ENCODE measurements at places on chromosomes 3 and 15.
A peak's percentile ranks its signal among the peaks of the same experiment; 100 is the strongest.

GRCh38 chr3:107911337-107912000 lies 179.4 kb downstream of the CD47 start:
- DNase-seq = no peak

DNA sequence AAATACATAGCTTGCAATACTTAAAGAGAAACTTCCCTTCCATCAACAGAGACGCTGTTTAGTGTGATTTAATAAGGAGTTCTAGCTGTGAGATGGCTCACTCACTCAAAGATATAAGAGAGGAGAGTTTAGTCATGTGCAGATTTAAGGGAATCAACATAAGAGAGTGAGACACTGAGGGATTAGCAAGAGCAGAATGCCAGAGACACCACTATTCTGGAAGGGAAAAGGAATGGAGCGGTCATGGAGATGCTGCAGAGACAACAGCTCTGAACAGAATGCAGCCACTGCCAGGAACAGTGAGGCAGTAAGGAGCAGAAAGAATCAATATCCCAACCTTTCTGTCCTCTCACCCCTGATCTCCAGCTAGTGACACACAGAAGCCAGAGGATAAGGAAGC lies 248.8 kb downstream of the MBNL1 start:
- no peak for DNase-seq

DNA sequence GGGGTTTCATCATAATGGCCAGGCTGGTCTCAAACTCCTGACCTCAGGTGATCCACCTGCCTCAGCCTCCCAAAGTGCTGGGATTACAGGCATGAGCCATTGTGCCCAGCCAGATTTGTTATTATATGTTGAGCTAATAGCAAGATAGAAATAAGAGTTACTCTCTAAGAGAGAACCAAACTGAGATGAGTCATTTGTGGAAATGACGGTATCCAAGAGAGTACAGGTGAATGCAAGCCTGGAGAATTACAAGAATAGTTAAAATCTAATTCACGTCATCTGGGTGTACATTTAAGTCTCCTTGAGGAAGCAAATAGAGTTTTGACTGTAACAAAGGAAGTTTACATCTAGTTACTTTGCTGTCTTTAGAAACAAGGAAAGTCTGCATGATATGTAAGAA lies 12.0 kb upstream of the CDIN1 start:
- no peak for DNase-seq

DNA sequence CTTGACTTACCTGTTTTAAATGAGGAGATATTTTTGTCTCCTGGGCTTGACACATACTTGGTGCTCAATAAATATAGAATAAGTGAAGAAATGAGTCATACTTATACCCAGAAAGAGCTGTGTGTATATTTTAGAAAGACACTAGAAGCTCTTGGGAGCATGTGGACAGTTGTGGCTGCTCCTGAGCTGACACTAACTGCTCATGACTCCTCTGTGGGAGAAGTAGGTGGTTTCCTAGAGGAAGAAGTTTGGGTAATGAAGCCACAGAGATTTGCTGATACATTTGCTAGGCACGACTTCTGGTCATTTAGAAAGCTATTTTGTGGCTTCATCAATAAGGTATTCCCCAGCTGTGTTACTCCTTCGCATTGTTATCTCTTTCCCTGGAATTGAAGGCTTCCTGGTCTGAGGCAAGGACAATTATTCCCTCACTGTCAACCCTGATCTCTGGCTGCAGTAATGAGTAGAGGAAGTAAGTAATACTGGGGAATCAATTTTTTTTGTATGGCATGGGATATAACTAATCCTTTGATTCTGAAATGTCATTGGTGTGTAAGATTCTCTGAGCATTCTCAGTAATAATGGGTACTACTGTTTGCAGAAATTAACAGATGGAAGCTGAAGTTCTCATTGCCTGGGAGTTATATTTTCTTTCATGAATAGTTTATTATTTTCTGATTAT lies 79.6 kb upstream of the DCBLD2 start:
- no peak for DNase-seq

DNA sequence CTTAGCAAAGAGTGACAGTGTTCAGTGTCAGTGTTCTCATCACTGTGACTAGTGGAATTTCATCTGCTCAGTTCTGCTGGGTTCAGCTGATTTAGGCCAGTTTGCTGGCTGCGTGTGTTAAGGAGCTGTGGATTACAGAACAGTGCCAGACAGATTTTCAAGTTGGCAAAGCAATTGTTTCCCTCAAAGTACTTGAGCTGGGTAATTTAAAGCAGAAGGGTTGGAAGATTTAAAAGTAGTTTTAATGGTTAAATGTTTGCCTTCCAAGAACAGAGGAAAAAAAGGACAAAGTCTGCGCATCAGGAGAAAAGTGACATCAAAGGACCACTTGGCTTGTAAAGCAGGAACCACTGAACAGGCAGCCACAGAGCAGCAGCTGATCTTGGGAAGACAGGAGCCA lies 8.7 kb downstream of the ESYT3 start:
- no peak for DNase-seq

GRCh38 chr15:57227166-57227565 lies 149.1 kb upstream of the CGNL1 start:
- no peak for DNase-seq

- DNase-seq = no peak
Measured at GRCh38 chr3:179376474-179376873, 29.0 kb downstream of the MFN1 start.

GRCh38 chr3:32238453-32239306 lies at the start of gene CMTM8:
Gene CMTM8 (plus strand): TSS chr3:32238680. CDS start chr3:32238973, 293 bp downstream.
- DNase-seq = peak; percentile 24

DNA sequence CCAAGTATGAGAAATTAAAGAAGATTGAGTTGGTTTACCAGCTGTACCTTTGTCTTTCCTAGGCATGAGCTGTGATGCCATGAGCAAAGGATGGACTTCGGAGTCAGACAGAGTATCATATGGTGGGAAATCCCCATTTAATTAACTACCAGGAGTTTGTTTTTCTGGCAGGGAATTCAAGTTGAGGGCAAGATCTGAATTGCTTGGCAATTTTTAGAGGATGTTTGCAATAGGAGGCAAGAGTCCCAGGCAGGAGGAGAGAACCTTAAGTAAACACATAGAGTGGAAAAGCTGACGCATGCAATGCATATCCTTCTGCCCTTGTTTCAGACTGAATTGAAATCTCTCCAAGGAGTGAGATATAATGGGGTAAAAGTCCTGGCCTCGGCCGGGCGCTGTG lies 569.7 kb upstream of the MDFIC2 start:
- DNase-seq = no peak

DNA sequence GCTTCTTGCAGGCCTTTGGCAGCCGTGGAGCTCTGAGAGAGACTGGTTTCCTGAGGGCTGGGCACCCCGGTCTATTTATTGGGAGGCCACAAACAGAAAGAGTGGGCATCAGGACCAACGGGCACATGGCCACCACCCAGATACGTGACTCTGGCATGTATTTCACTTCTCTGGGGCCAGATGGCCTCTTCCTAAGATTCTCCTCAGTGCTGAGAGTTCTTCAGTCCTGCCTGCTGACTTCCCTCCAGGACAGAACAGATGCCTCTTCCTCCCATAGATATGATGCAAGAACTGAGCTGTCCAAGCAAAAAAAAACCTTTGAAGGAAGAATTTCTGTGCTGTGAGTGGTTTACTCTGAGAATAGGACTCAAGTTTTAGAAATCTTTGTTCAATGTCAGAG lies 107.7 kb downstream of the IGF2BP2 start:
- DNase-seq = no peak

DNA sequence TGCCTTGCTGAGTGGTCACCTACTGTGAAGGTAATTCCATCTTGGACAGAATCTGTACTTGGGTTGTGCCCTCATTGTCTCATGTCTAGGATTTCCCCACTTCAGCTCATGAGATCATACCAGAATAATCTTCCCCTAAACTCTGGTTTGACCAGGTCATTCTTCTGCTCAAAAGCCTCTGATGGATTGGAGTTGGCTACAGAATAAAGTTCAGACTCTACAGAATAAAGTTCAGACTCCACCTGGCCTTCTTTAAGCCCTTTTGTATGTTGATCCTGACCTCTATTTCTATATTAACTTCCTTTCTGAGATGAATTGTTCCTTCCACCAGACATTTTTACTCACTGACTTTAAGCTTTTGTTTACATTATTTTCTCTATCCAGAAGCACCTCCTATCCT lies 6.4 kb upstream of the GLCE start:
- DNase-seq = no peak

- DNase-seq = no peak
Measured at GRCh38 chr15:77112838-77113504, 42.1 kb upstream of the TSPAN3 start.

GRCh38 chr3:192917028-192917403 lies 640 bp downstream of the MB21D2 start:
- DNase-seq = peak; percentile 59

- DNase-seq = no peak
Measured at GRCh38 chr3:173395073-173395411, 2.5 kb upstream of the NLGN1 start.

DNA sequence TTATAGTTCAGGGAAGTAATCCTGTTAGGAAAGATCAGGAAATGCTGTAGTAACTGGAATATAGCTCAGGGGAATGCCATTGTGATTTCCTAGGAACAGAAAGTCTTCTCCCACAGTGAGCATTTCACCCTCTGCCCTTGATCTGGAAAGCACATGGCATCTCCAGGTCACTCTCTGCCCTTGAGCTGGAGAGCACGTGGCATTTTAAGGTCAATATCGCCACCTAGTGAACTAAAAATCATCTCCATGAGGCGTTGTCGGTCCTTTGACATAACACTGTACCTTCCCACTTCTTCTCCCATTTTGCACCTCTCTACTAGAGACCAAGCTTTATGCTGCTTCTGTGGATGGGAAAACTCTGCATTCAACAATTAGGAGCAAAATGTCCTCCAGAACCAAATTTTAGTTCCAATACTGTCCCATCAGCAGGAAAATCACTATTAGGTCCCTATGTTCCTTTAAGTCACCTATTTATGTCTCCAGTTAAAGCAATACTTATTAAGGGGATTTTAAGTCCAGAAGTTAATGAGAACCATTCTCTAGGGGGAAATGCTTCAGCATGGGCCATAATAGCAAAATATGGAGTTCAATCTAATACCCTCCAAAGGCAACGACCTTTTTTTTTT lies 54.7 kb upstream of the GK5 start:
- peak; percentile 67 for DNase-seq

- DNase-seq = no peak
Measured at GRCh38 chr15:91632981-91633380, 220.5 kb upstream of the SLCO3A1 start.

DNA sequence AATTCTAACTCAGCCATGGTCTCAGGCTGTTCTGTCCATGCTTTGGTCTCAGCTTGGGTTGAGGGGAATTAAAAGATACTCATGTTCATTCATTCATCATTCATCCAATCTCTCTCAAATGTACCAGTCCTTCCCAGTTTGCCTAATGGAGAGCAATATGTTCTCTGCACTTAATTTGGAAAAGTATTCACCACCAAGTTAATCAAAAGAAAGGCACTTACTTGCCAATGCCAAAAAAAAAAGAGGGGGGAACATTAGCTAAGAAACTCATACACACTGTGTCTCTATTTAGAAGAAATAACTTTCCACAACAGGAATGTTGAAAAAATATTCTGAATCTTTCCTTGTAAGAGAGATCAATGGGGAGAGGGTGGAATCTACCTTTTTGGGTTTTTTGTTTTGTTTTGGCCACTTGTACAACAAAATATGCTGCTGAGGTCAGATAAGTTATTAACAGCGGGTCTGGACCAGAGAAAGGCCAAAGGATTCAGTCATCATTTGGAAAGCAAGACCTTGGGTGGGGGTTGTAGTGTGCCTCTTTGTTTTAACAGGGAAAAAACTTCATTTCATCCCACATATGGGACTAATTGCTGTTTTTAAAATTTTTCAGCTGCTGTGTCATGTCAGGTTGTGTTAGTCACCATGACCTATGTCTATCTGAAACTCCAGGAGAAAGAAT lies 152.3 kb downstream of the FBN1 start:
- no peak for DNase-seq

DNA sequence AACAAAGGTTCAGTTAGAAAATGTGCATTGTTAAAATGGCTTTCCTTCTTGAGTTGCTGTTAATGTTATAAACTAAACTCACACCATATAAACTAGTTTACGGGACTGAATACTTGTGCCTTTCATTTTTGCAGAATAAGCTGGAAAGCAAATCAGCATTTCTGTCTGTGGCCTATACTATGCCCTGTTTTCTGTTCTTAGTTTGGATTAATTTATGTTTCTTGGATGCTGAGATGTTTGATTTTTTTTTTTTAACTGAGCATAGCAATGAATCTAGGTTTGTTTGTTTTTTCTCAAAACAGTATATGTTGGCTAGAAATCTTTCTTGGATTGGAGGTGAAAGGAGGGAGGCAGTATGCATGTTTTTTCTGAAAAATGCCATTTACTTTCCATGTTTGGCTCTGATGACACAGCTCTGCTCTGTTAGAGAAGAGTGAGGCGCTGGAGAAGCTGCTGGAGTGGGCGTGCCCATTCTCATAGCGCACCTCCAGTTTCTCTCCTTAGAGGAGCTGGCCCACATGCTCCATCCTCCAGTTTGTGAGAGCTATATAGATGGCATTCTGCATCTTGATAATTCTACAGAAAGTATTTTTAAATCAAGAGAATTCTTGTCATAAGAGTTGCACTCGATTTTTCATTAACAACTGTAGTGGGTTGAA lies 423.6 kb upstream of the TPM1 start:
- no peak for DNase-seq

GRCh38 chr3:135192929-135193328 lies 397.9 kb downstream of the EPHB1 start:
- no peak for DNase-seq

DNA sequence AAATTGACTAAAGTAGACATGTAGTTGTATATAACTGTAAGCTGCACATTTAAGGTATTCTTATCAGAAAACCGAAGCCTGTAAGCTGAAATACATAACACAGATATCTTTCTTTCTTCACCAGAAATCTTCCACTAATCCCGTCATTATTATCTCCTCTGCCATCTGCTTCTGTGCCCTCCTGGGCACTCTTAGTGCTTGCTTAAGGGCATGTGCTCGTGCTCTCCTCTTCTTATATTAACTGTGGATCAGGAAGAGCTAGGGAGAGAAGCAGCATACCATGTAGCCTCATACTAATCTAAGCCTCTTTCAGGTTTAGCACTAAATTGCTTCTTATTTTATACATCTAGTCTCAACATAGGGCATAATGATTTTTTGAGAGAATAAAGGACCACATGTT lies 60.8 kb downstream of the RIOX2 start:
- no peak for DNase-seq

GRCh38 chr3:71372911-71373637 lies 210.5 kb downstream of the FOXP1 start:
- DNase-seq = no peak

DNA sequence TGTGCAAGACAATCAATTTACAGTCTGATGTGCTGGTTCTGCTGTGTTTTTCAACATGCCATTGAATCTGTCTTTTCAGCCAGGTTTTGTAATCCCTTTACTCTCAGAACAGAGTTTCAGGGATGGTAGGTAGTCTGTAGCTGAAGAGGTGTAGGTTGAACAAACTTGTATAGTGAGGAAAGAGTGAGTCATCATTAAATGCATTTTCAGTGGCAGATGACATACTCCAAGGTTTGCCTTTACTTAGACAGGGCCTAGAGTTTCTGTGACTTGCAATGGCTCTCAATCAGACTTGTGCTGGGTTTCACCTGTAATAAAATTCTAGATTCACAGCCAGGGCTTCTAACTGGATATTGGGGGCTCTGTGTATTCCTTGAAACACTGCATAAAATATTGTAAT lies 94.6 kb downstream of the CYP19A1 start:
- no peak for DNase-seq

Data from NCI-H1092 (cell line).